HuH-7 (cell line): ENCODE measurements at places on chromosomes 2 and 18.

- no peak for DNase-seq
Observed at GRCh38 chr2:72210470-72210869, 62.8 kb upstream of the CYP26B1 start.

GRCh38 chr2:182506606-182507005 is 79.8 kb upstream of the PDE1A start:
- DNase-seq: no peak

GRCh38 chr2:73080321-73081131 is 9.0 kb upstream of the SFXN5 start:
- no peak for DNase-seq

GRCh38 chr2:172216477-172216876 is 113.8 kb upstream of the DLX2 start:
- no peak for DNase-seq

GRCh38 chr2:7884338-7884737 is 797.5 kb upstream of the ID2 start:
- no peak for DNase-seq

- DNase-seq: peak; percentile 58
Observed at GRCh38 chr2:172427990-172428831, 825 bp downstream of the ITGA6 start.

DNA sequence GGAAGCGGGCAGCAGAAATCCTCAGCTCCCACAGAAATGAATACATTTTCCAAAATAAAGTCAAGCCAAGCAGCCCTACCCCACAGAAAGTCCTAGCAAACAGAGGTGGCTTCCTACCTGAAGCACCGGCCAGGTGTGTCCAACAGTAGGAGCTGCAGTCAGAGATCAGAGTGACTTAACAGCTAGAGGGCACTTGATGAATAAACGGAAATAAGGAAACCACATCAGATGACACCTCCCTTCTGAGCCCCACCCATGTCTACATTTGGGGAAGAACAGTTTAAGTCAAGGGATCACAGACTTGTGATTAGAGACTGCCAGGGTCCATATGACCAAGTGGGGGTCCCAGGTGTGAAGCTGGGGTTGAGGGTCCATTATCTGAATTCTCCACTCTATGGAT is at the start of gene CXCR1:
TSS of gene CXCR1 (minus strand) at position 172 of the 400 bp plus-strand sequence. CDS start 1,751 bp downstream, outside the sequence.
- no peak for DNase-seq

DNA sequence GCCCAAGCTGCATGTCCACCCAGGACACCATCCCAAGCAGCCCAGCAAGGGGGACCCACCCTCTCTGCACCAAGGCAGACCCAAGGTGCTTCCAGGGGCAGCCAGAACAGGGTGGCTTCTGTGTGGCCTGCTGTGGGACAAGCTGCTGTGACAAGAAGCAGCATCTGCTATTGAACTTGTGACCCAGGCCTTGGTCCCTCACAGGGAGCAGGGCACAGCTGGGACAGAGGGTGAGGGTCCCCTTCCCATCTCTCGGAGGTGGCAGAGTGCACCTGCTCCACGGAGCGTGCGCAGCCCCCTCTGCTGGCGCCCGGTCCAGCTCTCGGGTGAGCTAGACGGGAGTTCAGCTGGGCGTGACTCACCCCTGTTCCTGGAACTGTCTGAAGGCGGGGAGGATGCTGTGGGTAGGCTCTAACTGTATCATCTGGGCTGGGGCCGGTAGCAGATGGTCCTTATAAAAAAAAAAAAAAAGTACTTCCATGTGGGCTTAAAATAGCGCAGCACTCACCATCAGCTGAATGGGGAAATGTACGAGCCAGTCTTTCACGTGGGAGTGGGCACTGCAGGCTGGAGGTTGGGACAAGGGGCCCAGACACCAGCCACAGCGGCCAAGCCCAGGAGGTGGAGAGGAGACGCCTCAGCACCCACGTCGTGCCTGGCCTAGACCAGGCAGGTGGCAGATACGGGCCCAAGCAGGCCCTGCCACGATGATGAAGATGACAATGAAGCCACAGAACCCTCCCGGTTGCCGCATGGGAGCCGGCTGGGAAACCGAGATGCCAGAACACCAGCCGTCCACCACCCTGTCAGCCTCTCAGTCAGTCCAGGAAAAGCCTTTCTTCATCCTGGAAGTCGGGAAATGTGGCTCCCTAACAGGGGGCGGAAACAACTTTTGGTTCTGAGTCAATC is 136.8 kb upstream of the ID2 start:
- DNase-seq: no peak

DNA sequence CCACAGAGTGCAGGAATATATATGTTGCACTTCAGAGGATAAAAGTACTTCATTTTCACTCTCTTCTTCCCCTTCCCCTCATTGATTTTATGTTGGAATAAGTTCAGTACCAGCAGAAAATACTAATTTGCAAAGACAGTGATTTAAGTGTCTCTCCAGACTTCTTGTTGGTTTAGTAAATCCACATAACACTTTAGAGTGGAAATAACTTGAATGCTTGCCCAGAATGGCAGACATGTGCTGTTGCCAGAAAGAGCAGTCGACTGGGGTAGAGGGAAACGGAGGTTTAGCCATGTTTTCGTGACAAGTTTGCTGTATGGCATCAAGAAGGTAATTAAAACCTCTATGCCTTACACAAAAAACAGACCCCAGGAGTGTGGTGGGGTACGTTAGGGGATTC is 246.0 kb upstream of the CXCR4 start:
- no peak for DNase-seq

GRCh38 chr2:220619525-220620220 is 952.4 kb downstream of the EPHA4 start:
- DNase-seq: no peak
